ENCODE measurements at places on chromosomes 16 and 17.

DNA sequence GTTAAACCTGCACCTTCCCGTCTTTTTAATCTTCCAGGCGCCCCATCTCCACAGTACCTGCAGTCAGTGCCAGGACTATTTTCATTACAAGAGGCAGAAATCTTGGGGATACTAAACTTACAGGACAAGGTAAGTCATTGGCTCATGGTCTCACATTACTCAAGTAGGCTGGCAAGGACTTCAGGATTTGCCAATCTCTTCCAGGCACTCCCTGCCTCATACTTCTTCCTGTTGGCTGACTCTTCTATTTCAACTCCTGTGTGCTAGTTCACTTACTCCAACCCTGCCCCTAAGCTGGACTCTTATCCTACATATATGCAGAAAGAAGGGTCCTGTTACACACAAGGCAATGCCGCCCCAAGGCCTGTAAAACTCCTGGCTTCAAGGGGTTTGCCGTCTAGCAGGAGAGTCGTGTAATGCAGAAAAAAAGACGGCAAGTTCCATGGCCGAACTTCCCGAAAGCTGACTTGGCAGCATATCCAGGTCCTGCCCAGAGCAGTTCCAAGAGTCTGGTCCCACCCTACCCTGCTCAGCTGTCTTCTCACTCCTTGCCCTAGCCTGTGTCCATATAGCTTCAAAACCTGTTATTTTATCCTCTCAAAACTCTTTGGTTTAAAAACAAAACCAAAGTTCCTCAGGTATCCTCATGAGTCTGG, 14.8 kb downstream of the ERN1 start:
- no peak for DNase-seq

DNA sequence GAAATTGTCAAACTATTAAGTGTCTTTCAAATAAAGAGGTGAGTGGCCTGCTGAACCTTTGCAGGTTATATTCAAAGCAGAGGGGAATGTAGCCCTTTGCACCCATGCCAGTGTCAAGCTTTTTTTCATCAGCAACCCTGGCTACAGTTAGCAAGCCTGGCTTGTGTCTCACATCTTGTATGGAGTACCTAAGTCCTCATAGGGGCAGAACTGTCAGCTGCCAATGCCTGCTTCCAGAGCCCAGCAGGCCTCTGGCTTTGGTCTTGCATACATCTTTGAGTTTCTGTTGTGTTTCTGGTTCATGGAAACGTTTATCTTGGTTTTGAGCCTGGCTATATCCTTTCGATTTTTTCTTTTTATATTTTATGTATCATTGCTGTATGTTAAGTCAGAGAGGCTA, 26.8 kb downstream of the REXO5 start:
- no peak for DNase-seq

GRCh38 chr16:4411684-4412083, 4.7 kb downstream of the CORO7 start:
- DNase-seq: no peak

- no peak for DNase-seq
Observed at GRCh38 chr17:82023447-82024241, 539 bp downstream of the LRRC45 start.

- DNase-seq: no peak
Observed at GRCh38 chr17:50828508-50829170, 6.7 kb upstream of the WFIKKN2 start.

GRCh38 chr16:88633684-88634140, 4.7 kb upstream of the IL17C start:
- DNase-seq: peak; percentile 66

DNA sequence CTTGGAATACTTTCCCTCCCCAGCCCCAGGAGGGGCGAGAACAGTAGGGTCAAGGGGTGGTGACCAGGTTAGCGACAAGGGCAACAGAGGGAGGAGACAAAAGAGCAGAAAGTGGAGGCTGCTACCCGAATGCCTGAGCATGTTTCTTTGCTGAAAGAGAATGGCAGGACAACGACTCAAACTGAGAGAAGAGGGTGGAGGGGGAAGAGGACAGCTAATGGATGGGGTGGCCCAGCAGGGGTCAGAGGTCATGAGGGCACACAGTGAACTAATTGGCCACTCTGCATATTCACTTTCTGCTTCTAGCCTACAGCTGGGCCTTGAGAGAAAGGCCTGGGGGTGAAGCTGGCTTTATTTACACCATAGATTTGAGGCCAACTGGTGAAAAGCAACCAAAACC, 19.1 kb upstream of the DDX52 start:
- DNase-seq: no peak

- no peak for DNase-seq
Observed at GRCh38 chr16:85054948-85055492, 27.4 kb downstream of the KIAA0513 start.

- DNase-seq: no peak
Observed at GRCh38 chr16:1494129-1494640, 1.0 kb downstream of the TELO2 start.

GRCh38 chr16:79317521-79317920, 283.0 kb downstream of the MAF start:
- DNase-seq: no peak

DNA sequence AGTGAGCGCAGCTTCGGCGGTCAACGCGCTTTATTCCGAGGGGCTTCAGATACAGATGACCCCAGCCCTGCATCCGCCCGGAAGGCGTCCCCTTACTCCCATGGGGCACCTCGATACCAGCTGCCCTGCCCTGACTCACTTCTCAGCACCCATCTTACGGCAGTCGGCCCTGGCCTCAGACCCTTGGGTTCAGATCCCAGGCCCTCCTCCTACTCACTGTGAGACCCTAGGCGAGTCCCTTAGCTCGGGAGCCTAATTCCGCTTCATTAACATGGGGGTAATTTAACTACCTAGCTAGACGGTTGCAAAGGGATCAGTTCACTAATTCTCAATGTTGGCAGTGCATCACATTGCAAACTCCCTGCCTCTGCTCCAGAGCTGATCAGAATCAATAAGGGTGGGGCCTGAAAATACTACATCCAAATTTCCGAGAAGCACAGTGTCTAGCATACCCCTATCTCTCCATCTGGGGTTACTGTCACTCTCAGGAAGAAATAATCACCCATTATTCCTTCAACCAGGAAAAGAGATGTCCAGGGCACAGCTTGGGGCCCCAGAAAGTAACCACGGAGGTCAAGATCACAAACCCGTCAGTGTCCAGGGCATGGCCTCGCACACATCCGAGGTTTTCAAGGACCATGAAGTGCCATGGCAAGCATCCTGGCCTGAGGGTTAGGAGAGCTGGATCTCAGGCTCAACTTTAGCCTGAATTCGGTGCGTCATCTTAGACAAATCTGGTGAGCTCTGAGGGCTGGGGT, 415 bp upstream of the FLOT2 start:
- DNase-seq: no peak

DNA sequence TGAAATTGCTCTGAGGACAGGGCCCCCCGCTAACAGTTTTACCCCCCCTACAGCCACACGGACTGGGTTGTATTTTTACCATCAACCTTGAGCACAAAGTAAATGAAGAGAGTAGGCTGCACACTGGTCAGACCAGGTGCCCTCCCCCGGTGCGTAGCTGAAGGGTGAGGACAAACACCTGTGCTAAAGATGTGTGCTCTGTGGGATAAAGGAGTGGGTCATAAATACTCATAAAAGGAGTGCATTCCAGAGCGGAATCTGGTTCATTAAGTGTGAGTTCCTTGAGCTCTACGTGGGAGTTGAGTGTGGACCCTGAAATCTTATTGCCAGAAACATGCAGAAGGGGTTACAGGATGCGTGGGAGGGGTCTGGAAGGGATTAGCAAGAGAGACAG, 217.0 kb downstream of the CCDC182 start:
- no peak for DNase-seq

- no peak for DNase-seq
Observed at GRCh38 chr16:23362460-23363317, 60.6 kb downstream of the SCNN1B start.

GRCh38 chr17:43056051-43056450, 31.0 kb downstream of the RND2 start:
- DNase-seq: no peak

GRCh38 chr16:66977341-66978113, 10.9 kb upstream of the CES4A start:
- DNase-seq: peak; percentile 73

DNA sequence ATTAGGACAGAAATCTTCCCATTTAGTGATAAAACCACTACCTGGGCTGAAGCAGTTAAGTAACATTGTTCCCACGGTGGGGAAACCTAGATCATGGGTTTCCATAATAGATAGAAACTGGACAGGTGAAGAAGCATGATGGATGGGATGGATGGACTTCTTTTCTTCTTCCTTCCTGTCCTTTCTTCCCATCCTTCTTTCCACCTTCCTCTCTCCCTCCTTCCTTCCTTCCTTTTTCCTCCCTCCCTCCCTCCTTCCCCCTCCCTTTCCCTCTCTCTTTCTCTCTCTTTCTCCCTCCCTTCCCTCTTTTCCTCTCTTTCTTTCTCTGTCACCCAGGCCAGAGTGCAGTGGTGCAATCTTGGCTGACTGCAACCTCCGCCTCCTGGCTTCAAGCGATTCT, 3.1 kb downstream of the PSMC3IP start:
- DNase-seq: no peak

GRCh38 chr16:4053301-4053845, 62.9 kb downstream of the ADCY9 start:
- no peak for DNase-seq

DNA sequence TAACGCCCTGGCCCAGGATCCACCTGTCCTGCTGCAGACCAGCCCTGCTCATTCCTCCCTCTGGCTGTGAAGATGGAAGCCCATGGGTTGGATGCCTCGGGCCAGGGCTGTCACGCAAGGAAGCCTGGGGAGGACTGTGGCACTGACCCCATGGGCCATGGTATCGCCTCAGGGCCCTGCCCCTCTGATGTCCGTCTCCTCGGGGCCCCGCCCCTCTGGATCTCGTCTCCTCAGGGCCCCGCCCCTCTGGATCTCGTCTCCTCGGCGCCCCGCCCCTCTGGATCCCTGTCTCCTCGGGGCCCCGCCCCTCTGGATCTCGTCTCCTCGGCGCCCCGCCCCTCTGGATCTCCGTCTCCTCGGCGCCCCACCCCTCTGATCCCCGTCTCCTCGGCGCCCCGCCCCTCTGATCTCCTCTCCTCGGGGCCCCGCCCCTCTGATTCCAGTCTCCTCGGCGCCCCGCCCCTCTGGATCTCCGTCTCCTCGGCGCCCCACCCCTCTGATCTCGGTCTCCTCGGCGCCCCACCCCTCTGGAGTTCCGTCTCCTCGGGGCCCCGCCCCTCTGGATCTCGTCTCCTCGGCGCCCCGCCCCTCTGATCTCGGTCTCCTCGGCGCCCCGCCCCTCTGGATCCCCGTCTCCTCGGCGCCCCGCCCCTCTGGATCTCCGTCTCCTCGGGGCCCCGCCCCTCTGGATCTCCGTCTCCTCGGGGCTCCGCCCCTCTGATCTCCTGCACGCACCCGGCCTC, 24.0 kb downstream of the METRNL start:
- no peak for DNase-seq

DNA sequence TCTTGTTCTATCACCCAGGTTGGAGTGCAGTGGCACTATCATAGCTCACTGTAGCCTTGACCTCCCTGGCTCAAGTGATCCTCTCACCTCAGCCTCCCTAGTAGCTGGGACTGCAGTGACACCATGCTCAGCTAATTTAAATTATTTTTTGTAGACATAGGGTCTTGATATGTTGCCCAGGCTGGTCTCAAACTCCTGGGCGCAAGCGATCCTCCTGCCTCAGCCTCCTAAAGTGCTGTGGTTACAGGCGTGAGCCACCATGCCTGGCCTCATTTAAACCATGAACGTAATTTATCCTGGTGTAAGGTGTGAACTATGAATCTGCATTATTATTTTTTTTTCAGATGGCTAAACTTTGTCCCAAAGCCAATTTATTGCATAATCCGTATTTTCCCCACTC, 37.3 kb downstream of the LAT start:
- DNase-seq: no peak

- DNase-seq: no peak
Observed at GRCh38 chr17:17900615-17901520, 64.1 kb upstream of the SREBF1 start.

DNA sequence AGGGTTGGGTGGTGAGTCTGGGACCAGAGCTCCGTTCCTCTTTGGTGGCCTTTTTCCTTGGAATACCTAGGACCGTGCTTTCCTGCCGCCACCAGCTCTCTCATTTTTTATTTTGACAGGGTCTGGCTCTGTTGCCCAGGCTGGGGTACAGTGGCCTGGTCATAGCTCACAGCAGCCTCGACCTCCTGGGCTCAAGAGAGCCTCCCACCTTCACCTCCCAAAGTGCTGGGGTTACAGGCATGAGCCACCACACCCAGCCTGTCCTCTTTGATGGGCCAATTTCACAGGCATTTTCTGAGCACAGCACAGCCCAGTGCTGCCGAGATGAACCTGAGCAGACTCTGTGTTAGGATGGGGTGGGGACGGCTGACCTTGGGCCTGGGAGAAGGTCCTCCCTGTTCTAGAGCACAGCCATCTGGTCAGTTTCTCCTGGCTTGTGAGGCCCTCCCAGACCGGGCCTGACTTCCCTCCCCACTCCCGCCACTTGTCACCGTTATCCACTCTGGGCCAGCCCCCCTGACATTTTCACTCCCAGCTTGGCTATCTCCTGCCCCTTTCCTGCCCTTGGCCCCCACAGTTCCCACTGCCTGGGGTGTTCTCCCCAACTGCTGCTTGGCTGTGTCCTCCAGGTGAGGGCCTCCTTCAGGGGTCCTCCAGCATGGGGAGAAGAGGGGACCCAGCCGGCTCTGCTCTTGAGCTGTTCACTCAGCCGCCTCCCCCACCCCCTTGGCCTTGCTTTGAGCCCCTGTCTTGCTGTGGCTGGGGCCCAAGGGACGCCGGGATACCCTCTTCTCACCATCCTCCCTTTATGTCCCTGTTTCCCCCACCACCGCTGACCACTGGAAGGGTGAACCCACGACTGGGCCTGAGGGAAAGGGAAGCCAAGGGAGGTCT, 5.0 kb downstream of the ADCY7 start:
- no peak for DNase-seq

- DNase-seq: no peak
Observed at GRCh38 chr16:28120754-28121153, 57.2 kb upstream of the GSG1L start.

GRCh38 chr17:6498356-6498755, 54.1 kb downstream of the PIMREG start:
- DNase-seq: no peak
